ENCODE measurements at places on chromosomes 2 and 18.

DNA sequence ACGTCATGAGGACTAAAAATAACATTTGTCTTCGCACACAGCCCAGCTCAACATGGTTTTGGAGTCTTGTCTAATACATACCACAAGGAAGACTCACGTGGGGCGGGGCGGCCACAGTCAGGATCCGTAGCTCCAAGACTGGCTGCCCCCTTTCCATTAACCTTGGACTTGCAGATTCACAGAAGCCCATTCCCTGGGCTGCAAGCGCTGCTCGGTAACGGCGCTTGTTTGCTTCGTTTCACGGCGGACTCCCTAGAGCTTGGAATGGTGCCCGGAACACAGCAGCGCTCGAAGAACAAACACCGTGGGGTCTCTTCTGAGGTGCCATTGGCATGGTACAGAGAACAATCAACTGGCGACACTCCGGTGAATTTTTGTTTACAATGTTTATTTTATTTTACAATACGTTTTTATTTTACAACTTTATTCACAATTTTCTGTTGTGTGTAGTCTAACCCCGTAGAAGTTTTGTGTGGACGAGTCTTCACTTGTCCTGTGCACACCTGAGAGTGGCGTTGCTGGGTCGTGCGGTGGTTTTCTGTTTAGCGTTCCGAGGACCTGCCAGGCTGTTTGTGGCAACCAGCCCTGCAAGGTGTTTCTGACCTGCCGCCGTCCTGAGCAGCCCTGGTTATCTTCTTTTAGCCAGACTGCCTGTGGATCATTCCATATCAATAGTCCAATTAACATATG lies 126.5 kb downstream of the GALR1 start:
- DNase-seq = no peak

- no peak for DNase-seq
These were observed 27.9 kb downstream of the HNMT start for GRCh38 chr2:137992039-137992646.

GRCh38 chr2:6770006-6770405 lies 95.7 kb downstream of the CMPK2 start:
- no peak for DNase-seq

DNA sequence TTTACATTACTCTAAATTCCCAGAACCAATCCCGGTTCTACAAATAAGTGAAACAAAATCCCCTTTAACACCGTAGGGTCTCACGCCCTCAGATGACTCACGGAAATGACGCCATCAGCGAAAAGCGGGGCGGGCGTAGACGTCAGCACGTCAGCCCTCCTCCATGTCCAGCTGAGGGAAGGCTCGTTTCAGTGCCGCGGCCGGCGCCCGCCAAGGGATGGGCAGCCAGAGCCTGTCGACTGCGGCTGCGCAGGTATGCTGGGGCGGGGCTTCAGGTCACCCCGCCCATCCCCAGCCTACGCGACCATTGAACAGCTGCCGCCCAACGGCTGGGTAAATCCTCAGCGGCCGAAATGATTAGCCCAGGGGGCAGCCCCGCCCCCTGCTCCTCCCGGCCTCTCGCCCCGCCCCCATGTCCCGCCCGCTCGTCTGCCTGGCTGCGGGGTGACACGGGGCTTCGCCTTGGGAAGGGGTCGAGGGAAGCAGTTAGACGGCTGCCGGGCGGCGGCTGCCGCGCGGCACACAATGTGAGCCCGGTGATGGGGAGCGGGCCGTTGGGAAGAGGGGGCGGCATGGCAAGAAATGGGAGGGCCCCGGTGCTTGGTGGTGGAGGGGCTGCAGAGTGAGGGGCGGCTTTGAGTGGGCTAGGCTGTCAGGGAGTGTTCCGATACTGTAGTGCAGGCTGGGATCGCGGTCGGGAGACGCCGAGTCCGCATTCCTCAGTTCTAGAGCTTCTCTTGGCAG lies at the start of gene NBEAL1:
Gene NBEAL1 (plus strand): TSS at position 420 of the 744 bp plus-strand sequence. CDS start 1,510 bp downstream, outside the sequence.
- peak; percentile 92 for DNase-seq

DNA sequence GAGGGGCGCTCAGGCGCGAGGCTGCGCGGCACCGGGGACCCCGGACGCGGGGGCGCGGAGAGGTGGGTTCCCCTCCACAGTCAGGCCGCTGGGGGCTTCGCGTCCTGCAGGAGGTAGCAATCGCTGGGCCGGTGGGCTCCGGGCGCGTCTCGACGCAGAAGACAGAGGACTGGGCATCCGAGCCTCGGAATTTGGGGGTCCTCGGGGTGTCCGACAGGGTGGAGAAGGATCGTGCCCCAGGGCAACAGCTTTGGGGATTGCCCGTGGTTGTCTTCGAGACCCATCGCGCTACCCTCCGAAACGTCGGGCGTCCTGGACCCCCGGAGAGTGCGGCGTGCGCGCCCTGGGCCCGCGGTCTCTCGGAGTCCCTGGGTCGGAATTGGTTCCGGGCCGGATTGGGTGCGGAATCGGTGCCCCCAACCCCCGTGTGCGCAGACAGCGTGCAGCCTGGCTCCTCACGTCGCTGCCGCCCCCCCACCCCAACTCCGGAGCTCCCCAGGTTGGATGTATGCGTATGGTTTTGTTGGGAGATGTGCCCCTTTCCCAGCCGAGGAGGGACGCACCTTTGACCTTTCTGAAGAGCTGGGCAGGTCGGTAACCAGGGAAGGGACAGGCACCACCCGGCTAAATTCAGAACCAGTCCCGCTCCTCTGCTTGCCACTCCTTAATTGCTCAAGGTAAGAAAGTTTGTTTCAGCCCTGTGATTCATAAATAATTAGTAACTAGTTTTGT lies 750 bp downstream of the NPAS2 start:
- DNase-seq = peak; percentile 39

DNA sequence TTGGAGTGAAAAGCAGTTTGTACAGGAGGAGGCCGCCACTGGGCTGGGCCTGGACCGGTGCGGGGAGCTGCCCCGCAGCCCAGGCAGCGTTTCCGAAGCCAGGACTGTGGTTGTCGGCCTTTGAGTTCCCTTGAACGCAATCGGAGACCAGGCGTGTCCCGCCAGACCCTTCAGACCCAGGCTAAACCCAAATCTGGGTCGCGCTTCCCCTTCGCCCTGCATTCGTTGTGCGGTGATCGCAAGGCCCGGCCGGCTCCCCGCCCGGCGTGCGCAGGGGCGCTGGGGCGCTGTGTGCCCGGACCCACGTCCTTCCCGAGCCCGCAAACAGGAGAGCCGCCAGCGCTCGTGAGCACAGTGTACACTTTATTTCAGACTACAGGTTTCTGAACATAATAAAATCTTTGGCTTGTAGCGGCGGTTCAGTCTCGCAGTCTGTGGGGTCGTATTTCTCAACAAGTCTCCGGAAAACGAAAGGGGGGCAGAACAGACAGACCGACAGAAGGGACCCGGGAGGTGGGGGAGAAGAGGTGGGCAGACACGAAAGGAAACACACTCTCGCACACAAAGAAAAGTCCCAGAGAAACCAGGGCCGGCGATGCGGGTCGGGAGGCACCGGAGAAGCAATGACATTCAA lies 5.5 kb downstream of the EN1 start:
- DNase-seq = no peak

GRCh38 chr2:216866515-216867095 lies 6.7 kb upstream of the TNP1 start:
- no peak for DNase-seq

- DNase-seq = no peak
These were observed 16.9 kb downstream of the STEAP3 start for GRCh38 chr2:119240311-119241204.

DNA sequence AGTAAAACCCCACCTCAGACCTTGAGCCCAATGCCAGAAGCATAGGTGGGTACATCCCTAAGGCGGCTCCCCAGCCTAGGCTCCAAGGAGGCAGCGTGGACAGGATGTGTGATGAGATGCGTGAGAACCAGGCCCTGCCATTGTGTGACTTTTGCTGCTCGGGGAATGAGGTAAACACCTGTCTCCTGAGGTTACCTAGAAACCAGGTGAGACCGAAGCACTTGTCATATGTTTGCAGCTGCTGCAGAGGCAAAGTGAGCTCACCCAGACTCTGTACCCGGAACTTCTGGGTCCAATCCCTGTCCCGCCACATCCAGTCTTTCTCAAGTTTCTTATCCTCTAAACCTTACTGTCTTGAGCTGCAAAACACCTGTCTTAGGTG lies 3.4 kb downstream of the FBLN7 start:
- DNase-seq = no peak

DNA sequence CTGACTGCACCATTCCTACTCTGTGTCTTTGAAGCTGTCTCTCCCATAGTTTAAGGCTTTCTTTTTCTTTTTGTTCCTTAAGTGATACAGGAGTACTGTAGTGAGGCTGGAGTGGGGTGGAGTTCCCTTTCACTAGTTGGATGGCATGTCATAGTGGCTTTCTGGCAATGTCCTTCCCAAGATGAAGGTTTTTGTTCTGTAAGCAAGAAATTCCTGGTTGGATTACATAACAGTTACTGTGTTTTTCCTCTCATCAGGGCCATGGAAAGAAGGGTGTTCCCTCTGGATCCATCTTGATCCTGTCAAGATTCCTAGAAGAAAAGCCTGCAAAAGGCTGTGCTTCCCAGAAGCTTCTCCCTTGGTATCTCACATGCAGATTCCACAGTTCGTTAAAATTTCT lies 84.2 kb downstream of the ACKR3 start:
- DNase-seq = no peak

DNA sequence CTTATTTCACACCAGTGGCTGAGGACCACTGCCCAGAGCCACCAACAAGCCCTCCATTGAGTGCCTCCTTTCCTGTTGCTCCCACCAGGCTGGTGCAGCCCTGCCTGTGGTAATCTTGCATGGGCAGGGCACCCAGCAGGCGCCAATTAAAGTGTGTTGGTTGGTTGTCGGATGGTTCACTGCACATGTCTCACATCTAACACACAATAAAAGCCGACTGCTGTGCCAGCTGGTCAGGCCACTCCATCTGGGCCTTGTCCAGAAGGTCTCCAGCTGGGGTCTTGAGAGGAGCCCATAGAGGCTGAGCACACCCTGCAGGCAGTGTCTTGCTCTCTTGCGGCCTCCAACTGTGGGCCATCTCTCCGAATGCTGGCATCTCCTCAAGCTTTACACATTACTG lies 494.8 kb upstream of the KLHL29 start:
- DNase-seq = no peak

DNA sequence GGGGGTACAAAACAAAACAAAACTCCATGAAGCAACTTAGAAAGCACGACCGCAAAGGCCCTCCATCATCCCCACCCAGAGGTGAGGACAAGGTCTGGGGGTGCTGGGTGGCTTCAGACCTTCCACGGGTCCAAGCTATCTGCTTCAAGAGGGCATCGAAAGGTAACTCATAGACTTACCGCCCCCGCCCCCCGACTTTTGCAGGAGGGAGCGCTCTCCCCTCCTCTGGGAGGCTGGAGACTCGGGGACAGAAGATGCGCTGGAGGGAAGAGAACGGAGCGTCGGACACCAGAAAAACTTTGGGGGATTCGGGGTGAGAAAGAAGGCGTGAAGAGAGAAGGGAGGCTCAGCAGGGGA lies 300 bp upstream of the STON1 start:
- peak; percentile 18 for DNase-seq

DNA sequence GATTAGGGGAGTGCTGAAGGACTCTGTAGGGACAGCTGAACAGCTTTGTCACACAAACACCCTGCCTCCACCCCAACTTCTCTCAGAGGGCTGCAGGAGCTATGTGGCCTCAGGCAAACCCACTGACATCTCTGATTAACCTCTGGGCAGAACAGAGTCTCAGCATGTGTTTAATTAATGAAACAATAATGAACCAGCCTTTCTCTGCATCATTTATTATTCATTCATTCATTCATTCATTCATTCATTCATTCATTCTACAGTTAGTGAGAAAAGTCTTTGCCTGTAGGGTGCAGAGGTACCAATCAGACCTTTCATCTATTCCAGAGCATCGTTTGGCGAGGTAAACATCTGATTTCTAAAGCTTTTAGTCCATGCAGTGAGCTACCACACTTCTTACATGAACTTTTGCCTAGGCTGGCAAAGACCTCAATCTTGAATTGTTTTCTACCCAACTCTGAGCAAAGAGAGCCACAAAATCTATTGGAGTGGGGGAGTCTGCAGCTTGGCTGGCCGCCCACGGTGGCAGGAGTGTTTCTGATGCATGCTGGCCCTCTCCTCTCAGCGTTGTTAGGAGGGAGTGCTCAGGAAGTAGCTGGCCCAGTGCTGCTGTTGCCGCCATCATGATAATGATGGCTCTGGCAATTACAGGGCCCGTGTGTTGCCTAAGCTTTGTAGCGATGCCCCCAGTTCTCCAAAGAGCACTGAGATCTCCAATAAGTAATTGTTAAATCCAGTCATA lies 198.9 kb downstream of the SMAD7 start:
- DNase-seq = no peak

DNA sequence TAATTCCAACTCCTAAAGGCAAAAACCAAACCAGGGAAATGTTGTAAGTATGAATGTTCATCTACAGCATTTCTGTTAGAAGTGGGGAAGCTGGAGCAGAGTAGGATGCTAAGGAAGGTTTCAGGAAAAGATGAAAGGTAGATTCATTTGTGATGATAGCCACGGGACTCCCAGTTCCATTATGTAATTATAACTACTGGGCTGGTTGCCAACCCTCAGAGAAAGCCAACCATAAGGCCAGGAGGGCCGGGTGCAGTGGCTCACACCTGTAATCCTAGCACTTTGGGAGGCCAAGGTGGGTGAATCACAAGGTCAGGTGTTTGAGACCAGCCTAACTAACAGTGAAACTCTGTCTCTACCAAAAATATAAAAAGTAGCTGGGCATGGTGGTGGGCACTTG lies 288.9 kb upstream of the ETAA1 start:
- no peak for DNase-seq

- DNase-seq = no peak
These were observed 164.8 kb downstream of the CCDC85A start for GRCh38 chr2:56348392-56349210.

GRCh38 chr2:38747007-38747424 lies 4.1 kb downstream of the SRSF7 start:
- DNase-seq = no peak

DNA sequence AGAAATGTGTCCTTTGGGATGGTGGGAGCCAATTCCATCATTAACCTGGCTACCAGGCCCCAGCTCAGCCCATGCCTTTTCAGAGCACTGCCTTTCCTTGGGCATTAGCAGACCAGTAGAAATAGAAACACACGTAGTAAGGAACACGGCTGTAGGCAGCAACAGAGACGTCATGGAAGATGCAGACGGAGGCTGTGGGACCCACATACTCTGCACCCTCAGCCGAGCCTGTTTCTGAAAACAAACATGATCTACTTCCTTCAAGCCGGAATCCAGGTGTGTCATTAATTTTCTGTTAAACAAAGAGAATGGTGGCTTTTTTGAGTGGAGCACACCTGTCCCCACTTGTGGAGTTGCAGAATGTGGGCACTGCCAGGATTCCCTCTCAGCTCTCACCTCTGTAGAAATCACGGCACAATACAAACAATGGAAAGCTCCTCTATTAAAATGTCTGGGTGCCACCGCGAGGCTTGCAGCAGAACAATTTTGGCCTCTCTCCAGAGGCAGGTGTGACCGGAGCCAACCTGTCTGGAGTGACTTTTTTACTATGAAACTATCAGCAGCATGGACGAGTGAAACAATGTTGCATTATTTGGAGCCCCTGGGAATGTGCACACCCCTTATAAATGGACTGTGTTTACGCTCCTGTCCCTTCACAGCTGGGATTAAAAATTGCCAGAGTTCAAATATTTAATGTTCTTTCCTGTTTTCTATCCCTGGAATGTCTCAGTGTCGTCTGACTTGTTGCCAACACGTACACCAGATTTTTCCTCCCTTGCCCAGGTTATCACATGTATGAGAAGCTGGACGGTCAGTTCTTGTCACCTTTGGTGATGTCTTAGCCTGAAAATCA lies 31.7 kb downstream of the SPP2 start:
- DNase-seq = no peak
